Bronchial smooth muscle cell (primary cell): ENCODE measurements at places on chromosomes 1 and 21. TPM values are rescaled to one million over a fixed set of nuclear protein-coding genes. Genes with fewer than 3 reads are reported as not detected.

Gene GRIK3
- not detected in 2 replicates for total RNA-seq

Gene SPATA46
- total RNA-seq: not detected in 2 replicates

Gene ADCY10
- 0.16 and 0.17 TPM in 2 replicates for total RNA-seq

Gene NR1I3
- total RNA-seq: not detected in 2 replicates

Gene RBP7
- not detected in 2 replicates for total RNA-seq

Gene S100A1
- total RNA-seq: 0.63 TPM in 1 of 2 replicates, not detected in the other

Gene DSCAM
- under 0.01 TPM in 2 replicates for total RNA-seq

Gene ZFP69B
- total RNA-seq: 1.6 and 2.0 TPM in 2 replicates

Gene NBPF9
- total RNA-seq: 14.8 and 16.1 TPM in 2 replicates

Gene OVAAL
- not detected in 2 replicates for total RNA-seq

Gene TSTD1
- total RNA-seq: 0.60 and 15.4 TPM in 2 replicates

Gene CCDC190
- total RNA-seq: 0.26 TPM in 1 of 2 replicates, not detected in the other

Gene FAM72D
- 0.09 and 0.47 TPM in 2 replicates for total RNA-seq

Gene SPAG17
- total RNA-seq: not detected in 2 replicates

Gene COL18A1
- total RNA-seq: 39.7 and 44.2 TPM in 2 replicates

Gene MX2
- 0.34 and 0.63 TPM in 2 replicates for total RNA-seq

Gene AGMAT
- total RNA-seq: 0.26 and 0.79 TPM in 2 replicates

Gene TNFSF4
- 0.77 and 1.3 TPM in 2 replicates for total RNA-seq

Gene CCDC181
- total RNA-seq: 0.34 and 0.47 TPM in 2 replicates
